ENCODE measurements at places on chromosomes 1 and 21.

DNA sequence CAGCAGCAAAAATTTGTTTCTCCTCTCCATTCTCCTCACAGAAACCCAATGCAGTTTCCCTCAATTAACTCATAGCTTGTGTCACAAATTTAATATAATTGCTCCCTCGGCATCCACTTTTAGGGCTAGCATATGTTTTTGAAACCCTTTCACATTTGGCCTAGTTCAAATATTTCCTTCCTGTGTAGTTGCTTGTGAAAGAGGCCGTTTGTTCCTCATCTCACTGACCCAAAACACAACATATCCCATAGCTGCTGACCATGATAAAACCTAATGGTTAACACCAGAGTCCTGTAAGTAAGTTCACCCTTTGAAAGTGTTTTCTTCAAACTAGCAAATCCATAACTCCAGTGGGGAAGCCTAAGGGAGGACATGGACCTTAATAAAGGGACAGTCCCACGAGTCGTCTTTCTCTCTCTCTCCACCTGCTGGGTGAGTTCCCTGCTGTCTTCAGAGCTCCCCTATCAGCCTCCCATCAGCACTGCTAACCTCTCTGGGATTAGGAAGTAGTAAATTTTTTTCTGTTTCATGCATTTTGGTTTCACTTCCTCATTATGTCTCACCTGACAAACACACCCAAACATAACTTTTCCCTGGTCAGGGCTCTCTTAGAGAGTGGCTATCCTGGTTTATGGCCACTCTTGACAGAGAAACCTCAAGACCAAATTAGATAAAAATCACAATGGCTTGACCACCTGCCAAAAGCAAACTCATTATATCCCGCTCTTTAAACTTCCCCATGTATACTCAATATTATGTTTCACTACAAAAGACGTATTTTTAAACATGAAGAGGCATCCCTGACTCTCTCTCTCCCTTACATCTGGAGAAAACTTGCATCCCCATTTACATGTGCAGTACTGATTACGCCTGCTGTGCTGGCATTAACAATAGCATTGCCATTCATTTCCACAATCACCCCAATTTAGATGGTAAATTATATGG is 177.7 kb upstream of the HP1BP3 start:
- DNase-seq = no peak

DNA sequence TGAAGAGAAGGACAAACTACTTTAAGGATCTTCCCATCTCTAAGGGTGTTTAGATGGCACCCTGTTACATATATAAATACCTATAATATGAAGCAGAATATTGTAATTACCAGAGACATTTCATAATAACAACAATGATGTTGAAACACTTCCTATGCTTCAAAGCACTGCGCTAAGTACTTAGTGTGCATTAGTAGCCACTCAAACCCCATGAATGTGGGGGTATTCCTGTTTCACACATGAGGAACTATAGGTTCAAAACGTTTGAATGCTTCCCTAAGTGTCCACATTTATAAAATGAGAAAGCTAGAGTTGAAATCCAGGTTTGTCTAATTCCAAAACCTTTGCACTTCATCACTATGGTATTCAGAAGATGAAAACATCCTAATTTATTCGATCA is 18.5 kb upstream of the OR10J5 start:
- no peak for DNase-seq

DNA sequence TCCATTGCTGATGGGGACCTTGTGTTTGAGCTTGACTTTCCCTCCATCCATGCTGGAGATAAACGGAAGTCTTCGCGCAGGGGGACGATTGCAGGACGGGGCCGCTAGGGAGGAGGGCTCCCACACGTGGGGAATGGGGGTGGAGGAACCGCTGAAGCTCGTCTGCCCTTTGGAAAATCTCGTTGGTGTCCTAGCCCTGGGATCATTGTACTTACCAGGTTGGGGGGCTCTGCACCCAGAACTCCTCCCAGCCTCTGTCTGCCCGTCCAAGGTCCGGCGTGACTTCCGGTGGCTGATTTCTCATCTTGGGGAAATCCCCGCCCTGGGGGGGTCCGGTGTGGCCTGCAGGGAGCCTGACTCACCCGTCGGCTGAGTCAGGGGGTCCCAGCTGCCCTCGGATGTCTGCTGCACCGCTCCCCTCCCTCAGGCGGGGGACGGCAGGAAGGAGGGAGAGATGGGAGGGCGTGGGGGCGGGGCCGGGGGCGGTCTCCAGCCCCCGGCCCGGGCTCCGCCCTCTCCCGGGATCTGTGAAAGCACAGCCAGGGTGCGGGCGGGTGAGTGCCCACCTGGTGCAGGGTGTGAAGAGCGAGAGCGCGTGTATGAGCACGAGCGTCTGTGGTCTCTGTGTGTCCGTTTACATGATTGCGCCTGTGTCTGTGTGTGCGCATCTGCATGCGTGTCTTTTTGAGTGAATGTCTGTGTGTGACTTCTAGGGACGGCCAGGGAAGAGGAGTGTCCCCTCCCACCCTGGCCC is 35.8 kb downstream of the PIK3CD start:
- DNase-seq = peak; percentile 82

DNA sequence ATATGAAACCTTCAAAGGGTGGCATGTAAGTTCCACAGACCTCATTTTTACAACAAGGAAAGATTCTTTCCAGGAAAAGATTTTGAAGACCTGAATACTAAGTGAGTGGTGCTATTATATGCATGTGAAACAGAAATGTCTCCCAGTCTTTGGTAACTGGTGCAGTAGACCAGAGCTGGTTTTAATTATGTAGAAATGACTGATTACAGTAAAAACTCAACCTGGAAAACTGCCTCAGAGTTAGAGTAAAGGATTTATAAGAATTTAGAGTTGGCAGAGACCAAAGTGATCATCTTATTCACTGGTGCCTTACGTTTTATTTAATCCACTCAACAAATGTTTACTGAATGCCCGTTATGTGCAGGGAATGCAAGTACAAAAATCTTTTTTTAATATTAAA is 30.2 kb upstream of the LRRC8D start:
- DNase-seq = no peak

GRCh38 chr1:226054519-226055327 is 7.8 kb upstream of the H3-3A start:
- DNase-seq = no peak

DNA sequence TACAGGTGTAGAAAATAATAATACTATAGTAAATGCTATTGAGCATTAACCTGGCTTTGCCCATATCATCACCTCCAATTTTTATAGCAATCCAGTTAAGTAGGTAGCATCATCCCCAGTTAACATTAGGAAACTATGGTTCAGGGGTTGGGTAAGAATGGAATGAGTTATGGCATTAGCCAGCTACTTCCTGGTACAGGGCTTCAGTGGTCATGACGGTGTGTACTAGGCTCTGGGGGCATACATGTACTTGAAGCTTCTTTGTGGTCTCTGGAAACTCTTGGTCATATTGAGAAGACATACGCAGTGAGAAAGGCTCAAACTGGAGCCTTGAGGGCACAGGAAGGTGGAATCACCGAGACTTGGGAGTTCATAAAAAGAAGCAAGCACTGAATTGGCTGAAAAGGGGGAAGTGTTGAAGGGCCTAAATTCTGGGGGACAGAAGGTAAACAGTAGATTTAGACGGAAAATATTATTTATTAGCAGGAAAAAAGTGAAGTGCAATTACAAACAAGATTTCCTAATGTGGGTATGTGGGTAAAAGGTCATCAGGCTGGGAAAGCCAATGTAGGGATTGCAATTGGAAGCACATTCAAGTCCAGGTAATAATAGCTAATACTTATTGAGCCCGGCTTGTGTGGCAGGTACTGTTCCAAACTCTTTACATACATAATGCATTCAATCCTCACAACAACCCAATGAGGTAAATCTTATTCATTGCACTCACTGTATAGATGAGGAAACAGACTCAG is 114.2 kb upstream of the ATP1A1 start:
- DNase-seq = no peak

DNA sequence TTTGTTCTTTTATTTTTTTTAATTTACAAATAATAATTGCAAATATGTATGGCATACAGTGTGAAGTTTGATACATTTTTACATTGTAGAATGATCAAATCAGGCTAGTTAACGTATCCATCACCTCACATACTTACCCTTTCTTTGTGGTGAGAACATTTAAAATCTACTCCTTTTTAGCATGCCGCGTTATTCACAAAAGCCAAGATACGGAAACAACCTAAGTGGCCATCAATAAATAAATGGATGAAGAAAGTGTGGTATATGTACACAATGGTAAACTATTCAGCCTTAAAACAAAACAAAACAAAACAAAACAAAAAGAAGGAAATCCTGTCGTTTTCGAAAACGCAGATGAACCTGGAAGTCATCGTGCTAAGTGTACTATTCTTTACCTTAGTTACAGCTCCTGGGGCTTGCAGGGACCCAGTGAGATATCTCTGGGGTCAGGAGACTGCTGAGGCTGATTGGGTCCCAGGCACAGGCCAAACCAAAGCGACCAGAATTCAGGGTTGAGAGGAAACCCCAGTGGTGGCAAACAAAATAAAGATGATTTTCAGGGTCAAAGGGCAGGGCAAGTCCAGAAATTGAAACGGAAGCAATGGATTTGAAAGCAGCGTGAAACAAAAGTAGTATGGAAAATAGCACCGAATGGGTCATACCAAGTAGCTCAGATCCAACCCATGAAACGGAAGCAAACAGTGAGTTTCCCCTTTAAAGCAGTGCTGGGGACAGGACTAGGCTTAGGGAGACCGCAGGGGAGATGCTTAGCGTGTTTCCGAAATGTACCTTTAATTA is 188.2 kb downstream of the PLPP3 start:
- DNase-seq = no peak

- no peak for DNase-seq
Measured at GRCh38 chr1:193265716-193266115, 79.3 kb upstream of the B3GALT2 start.

- DNase-seq = no peak
Measured at GRCh38 chr21:44085491-44086321, 21.5 kb upstream of the PWP2 start.

- DNase-seq = peak; percentile 85
Measured at GRCh38 chr1:88985032-88985431, 7.4 kb downstream of the KYAT3 start.

DNA sequence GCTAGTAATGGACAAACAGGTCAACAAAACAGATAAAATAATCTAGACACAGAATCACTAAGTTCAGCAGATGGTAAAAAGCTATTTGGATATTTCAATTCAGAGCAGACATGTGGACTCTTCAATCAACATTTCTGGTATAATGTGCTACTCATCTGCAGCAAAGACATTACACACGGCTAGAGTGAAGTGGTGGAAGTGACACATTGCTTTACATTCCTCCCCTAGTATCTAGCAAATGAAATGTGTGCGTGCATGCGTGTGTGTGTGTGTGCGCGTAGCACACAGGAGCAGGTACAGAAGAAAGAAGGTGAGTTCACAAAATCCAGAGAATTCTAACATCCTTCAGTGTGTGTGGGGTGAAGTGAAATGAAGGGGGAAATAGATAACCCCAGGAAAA is 8.3 kb downstream of the AHCTF1 start:
- DNase-seq = no peak

DNA sequence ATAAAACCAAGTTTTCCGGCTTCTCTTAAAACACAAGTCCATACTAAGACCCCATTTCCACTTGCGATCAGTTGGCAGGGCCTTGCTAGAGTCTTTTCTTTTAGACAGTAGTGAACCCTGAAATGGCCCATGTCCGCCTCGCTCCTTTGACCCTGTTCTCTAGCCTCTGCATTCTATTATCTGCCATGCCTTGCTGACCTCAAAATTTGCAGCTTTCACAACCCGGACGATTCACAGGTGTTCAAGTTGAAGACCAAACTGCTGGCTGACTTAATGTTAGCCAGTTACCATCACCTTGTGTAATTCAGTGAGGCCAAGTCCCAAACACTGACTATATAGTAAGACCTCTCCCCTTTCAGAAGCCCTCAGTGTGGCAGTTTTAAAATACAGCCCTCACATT is 174.2 kb downstream of the PCP4 start:
- DNase-seq = no peak

DNA sequence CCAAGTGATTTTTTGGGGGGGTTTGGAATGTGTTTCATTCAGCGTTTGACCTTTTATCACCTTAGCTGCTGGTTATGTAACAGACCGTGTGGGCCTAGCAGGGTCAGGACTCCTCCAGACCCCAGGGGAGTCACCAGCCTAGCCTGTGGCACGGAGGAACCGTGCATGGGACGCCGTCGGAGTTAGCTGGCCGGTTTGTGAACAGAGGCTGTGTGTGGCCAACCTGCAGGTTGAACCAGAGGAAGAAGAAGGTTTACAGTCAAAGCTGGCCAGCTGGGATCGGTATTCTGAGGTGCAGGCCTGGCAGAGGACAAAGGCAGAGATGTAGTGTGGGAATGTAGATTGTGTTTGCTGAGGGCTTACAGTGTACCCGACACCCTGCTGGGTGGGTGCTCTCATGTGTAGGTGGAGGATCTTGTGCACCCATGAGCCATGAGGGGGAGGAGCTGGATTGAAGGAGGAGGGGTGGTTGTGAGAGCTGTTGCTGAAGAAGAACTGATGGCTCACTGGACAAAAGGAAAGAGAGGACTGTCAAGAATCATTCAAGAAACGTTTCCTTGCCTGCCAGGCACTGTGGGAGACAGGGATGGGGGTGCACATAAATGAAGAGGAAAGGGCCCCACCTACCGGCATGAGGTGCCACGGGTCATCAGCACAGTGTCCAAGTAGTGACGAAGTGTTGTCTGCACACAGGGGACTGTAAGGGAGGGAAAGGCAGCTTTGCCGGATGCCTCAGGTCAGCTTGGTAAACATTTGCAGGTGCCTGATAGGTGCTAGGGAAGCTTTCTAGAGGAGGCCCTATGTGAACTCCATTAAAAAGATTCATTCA is 40.0 kb upstream of the PWP2 start:
- DNase-seq = no peak

GRCh38 chr1:197868751-197869489 is 33.5 kb upstream of the C1orf53 start:
- peak; percentile 8 for DNase-seq

DNA sequence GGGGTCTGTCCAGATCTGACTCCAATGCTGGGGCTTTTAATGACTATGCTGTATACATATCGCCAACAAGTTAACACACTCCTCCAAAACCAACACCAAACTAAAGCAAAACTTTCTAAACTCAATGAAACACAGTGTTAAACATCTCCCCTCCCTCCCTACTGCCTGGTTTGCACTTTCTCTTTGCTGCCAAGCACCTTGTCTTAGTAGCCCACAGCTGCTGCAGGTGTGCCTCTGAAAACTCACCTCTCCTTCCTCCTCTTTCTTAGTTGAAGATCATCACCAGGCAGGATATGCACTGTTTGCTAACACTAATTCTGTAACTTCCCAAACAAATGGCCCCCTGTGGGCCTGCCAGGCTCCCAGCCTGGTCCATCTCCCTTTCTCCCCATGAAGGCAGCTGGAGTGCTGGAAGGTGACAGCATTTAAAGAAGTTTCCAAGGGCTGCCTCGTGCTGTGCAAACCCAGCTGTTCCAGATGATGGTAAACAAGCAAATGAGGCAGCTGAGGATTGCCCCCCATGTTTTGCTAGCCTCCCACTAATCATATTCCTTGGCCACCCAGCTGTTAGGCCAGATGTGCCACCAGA is 213.7 kb downstream of the ASTN1 start:
- DNase-seq = peak; percentile 28
